Nephron progenitor cell (in vitro differentiated cells): ENCODE measurements at places on chromosomes 1 and 21.

GRCh38 chr1:91645031-91645430 is 144.4 kb downstream of the CDC7 start:
- DNase-seq = peak; percentile 2

DNA sequence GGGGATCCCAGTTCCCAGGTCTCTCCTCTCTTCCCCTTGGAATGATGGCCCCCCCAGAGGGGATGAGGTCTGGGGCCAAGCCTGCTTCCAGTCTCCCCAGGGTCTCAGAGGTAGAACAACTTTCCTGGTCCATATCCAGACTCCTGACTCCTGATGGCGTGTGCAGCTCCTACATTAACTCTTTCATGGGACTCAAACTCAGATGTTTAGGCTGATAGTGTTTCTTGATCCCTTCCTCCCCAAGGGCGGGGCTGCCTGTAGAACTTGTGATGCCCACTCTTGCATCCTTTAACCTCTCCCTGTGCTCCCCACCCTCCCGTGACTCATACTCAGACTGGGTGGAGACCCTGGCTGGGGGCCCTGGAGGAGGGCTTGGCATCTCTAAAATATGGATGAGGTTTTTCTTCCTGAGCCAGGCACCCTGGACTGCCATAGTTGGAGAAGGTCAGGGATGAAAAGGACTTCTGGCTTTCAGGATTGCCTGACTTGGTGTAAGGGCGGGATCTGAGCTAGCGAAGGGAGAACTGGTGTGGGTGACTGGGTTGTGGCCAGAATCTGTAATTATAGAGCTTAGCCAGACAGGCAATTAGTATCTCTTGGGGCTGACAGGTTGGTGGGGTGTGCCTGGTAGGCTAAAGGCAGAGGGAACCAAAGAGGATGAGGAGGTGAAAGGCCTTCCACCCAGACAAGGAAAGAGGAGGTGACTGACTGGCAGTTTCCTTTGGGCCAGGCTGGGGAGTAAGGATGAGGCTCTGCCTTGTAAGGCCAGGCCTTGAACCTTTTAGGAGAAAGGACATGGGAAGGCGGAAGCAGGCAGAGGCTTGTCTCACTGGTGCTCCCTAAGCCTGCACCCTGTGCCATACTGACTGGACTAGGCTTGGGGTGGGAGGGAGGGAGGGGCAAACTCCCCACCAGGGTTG is 1.5 kb downstream of the ATP8B2 start:
- no peak for DNase-seq

GRCh38 chr1:26094076-26094669 is 17.5 kb upstream of the PDIK1L start:
- DNase-seq = no peak

DNA sequence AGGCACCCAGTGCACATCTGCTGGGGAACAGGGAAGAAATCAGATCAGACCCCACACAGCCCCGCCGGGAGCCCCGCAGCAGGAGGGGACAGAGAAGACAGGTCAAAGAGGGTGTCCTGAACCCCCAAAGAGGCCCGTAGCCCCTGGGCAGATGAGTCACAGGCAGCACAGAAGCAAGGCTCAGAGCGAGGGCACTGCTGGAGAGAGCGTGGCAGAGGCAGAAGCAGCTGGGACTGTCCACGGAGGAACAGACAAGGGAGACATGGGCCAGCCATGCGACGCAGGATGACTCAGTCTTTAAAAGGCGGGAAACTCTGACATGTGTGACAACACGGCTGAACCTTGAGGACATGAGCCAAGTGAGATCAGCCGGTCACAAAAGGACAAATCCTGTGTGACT is 14.5 kb upstream of the PRDM16 start:
- no peak for DNase-seq

GRCh38 chr1:39272798-39273469 is 68.4 kb downstream of the MACF1 start:
- no peak for DNase-seq

DNA sequence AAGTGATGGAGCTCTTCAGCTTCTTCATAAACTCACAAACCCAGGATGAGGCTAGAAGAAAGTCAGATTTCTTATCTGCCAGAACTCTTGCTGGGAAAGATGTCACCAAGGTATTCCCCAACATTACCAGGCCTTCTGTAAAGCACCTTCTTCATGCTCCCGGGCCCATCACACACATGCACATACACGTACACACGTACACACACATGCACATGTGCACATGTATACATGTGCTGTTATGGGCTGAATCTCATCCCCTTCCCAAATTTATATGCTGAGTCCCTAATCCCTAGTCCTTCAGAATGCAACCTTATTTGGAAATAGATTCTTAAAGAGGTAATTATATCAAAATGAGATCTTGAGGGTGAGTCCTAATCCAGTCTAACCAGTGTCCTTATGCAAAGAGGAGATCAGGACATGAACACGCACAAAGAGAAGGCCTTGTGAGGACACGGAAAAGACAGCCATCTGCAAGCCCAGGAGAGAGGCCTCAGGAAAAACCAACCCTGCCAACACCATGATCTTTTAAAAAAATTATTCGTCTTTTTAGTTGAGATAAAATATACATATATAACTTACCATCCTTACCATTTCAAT is 76.4 kb upstream of the LYST start:
- no peak for DNase-seq

- DNase-seq = no peak
These were observed 12.9 kb upstream of the FTCD start for GRCh38 chr21:46168238-46168637.

DNA sequence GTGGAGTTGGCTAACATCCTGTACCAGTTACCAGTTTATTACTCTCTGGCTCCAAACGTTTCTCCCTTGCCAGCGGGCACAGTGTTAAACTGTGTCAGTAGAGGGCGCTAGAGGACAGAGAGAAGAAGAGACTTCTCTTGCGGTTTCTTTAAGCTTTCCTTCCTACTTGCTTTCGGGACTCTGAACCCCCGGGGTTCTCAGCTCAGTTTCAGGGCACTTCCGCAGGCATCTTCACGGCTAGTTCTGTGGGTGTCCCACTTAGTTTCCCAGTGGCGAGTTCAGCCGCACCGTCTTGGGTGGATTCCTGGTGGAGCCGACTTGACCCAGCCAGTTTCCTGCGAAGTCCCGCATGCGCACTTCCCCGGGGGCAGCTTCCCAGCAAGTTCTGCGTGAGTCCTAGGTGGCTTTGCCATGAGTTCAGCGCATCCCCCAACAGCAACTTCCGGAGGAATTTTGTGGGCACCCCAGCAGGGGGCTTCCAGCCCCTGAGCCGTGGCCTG is 37.9 kb upstream of the BTG2 start:
- peak; percentile 85 for DNase-seq

DNA sequence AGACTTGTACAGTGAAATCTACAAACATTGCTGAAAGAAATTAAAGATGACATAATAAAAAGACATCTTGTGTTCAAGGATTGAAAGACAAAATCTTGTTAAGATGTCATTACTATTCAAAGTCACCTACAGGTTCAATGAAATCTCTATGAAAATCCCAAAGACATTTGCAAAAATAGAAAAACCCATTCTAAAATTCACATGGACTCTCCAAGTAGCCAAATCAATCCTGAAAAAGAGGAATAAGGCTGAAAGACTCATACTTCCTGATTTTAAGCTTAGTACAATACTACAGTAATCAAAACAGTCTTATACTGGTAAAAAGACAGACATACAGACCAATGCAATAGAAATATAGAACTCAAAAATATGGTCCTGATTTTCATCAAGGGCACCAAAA is 78.6 kb downstream of the PCSK9 start:
- no peak for DNase-seq

GRCh38 chr1:240663169-240663879 is 51.4 kb upstream of the GREM2 start:
- no peak for DNase-seq

GRCh38 chr1:218669431-218669830 is 324.3 kb downstream of the TGFB2 start:
- no peak for DNase-seq

DNA sequence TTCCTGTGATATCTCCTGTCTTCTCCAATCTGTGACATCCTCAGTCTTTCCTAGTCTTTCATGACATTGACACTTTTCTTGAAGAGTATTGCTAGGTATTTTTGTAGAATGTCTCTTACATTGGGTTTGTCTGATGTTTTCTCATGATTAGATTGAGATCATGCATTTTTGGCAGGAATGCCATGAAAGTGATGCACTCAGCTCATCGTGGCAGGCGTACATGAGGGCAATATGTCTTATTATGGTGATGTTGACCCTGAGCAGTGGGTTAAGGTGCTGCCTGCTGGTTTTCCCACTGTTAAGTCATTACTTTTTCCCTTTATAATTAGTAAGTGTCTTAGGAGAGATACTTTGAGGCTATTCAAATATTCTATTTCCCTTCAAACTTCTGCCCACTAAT is 80.2 kb upstream of the SSX2IP start:
- no peak for DNase-seq

DNA sequence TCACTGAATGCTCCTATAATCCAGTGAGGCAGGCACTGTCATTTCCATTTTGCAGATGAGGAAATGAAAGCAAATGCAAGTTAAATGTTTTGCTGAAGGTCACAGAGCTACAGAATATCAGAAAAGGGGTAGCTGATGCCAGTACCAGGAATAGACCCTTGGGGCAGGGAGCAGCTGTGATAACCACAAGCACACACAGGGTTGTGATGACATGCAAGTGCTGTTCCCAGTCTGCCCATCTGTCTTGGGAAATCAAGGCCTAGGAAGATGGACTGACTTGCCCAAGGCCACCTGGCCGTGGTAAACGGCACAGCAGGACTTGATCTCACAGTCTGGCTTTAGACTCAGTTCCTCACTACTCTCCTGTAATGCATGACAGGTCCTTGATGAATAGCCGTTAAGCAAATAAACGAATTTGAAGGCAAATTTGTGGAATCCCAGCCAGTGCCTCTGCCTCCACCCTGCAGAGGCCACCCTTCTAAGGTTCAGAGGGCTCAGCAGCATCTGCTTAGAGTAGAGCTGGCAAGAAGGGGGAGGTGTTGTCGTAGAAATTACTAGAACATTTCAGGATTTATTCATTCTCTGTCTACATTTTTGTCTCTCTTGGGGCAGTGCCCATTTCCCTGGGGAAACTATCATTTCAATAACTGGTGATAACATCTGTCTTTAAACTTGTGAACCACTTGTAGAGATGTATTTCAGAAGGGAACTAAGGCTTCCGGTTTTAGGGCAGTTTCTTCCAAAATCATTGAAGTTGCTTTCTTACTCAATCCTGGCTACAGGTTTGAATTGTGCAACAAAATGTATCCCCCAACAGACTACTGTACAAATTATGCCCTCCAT is 53.2 kb upstream of the MRPS6 start:
- no peak for DNase-seq

GRCh38 chr1:172051898-172052297 is 210.6 kb downstream of the DNM3 start:
- no peak for DNase-seq
